ENCODE measurements at places on chromosomes 7 and 10.

- DNase-seq: no peak
These were observed 113.8 kb upstream of the KLF6 start for GRCh38 chr10:3898821-3899220.

DNA sequence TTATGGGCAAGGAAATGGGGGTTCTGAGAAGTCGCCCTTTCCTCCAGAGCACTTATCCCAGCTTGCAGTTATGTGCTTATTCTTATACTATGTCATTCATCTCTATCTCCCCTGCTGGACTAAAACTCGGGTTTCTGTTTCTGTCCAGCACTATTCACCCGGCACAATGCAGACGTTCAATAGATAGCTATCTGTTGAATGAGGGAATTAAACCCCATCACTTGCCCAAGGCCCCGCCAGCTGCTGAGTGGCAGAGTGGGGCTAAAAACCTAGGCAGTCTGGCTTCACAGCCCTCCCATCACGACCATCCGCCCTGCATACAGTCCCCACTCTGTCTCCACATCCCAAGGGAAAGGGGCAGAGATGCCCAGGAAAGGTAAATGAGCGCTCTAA is 5.4 kb downstream of the SLIT1 start:
- DNase-seq: no peak

- DNase-seq: no peak
These were observed 61.2 kb downstream of the KLF6 start for GRCh38 chr10:3723766-3724165.

- DNase-seq: peak; percentile 22
These were observed 132.3 kb upstream of the POT1 start for GRCh38 chr7:125061776-125062397.

DNA sequence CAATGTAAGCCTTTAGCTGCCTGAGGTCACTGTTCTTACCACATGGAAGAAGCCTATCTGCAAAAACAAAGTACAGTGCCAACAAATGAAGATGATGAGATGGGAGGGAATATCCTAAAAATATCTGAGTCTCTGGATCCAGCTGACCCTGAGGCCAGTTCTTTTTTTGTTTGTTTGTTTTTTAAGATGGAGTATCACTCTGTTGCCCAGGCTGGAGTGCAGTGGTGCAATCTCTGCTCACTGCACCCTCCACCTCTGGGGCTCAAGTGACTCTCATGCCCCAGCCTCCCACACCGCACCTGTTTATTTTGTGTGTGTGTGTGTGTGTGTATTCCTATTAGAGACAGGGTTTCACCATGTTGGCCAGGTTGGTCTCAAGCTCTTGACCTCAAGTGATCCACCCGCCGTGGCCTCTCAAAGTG is 44.9 kb downstream of the HYCC1 start:
- no peak for DNase-seq

- DNase-seq: peak; percentile 91
These were observed 90.4 kb downstream of the KIAA1549 start for GRCh38 chr7:138890499-138891445.

DNA sequence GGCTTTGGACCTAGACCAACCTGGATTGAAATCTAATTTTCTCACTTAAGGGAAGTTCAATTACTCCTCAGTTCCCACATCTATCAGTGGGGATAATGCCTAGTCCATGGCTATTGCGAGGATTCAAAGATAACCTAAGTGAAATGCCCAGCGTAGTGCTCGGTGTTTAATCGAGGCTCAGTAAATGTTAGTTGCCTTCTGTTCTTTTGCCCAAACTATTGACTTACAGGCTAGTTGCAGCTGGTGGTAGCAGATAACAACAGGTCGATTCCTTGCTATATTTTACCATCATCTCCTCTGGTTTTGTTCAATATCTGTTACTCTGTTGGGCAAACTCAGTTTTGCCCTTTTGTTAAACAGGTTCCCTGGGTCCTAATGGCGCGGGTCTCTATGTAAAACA is 22.8 kb downstream of the DNAH11 start:
- DNase-seq: no peak

- DNase-seq: no peak
These were observed 182.9 kb downstream of the PTPN20 start for GRCh38 chr10:47094126-47094525.

DNA sequence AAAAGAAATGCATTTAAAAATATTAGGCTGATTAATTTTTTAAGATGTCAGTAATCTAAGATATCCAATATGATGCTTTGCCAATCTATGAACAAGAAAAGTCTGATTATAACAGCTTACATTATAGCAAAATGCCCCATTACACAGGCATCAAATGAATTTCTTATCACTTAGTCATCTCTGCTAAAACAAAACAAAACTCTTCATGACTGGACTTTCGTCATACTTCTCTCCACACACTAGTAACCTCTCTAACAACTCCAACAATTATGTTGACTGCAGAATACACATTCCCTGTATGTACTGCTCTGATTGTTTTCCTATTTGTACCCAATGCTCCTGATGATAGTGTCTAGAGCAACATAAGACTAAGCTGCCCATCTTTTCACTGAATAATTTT is 3.8 kb upstream of the MKI67 start:
- no peak for DNase-seq

GRCh38 chr10:76209135-76209534 is 777.7 kb downstream of the LRMDA start:
- DNase-seq: peak; percentile 44

GRCh38 chr10:113476673-113477072 is 76.2 kb upstream of the HABP2 start:
- no peak for DNase-seq

- no peak for DNase-seq
These were observed 751.1 kb downstream of the GRM8 start for GRCh38 chr7:126501617-126502016.

DNA sequence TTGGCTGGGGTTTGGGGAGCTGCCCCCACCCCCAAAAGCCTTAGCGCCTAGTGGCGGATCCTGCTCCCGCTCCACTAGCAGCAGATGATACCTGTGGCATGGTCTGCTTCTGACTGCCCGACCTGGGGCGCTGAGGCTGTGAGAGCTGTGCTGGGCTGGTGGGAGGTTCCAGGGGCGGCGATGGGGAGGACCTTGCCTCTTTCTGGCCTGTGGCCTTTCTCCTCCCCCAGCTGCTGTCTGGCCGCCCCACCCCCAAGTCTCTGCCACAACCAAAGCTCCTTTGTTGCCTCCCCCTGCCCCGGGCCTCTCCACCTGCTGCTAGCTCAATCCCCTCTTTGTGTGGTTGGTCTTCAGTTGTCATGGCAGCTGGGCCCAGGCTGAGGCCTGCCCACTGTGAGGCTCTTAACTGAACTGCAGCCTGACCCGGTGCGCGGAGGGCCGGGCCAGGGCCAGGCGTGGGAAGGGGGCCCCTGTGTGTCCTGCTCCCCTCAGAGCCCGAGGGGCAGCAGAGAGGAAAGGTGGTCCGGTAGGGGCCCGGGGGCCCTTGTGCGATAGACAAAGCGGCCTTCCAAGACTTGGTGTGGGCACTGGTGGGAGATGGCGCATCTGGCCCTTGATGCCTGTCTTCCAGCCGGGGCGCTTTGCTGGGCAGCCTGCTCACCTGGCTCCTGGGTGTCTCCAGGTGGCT is 4.7 kb downstream of the ZNF775 start:
- no peak for DNase-seq

GRCh38 chr7:43625453-43625852 is 42.5 kb downstream of the STK17A start:
- DNase-seq: no peak

DNA sequence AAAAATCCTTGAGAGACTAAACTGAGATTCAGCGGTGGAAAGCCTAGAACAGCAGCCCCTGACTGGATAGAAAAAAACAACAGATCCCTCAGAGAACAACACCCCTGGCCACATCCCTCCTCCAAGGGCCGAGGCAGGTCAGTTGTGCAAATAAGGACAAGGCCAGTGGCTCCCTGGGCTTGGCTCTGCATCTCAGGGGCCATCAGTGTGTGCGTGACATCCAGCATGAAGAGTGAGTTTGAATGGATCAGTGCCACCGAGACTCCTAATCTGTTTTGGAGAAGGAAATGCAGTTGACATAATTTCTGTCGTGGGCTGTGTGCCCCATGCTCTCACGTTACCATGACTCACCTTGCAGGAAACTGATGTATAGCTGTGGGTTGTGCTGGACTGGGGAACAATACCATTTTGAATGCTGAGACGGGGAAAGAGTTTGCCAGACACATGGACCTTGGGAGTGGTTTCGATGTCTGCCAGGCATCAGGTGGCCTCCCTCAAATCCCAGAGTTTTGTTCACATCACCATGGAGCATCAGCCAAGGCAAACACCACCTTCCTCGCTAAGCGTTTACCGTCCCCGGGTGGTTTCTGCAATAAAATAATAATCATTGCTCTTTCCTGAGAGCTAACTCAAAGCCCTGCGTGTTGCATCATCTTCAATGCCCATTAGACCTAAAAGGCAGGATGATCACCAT is 153.2 kb upstream of the FZD8 start:
- DNase-seq: no peak

DNA sequence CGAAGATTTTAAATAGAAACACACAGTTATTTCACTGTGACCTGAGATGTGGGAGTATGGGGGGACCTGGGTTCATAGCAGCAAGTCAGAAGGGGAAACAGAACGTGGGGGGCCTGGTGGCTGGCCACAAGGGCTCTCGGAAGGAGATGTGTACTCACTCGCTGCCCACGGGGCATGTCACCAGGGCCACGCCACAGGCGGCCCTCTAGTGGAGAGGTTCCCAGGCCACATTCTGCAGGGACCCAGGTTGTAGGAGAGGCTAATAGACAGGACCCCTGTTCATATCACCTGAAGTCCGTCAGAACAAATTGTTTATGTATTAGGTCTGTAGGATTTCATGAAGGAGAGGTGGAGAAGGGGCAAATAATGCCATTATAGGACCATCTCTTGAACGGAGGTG is 25.1 kb upstream of the SVOPL start:
- DNase-seq: no peak

DNA sequence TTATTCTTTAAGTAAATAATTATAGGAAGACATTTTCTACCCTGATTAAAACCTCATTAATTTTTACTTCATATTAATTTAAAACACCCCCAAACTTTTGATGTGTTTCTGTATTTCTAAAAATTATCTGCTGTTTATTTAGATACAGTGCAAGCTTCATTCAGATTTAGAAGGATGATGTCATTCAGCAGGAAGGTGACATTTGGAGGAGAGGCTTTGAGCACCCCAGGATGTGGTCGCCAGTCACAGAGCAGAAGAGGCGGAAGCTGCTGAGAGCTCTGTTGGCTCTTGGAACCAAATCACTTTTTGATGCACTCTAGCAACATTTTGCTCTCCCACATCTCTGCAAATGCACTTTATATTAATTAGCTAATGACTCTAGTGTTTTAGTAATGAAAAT is 233.9 kb upstream of the CACNA2D1 start:
- DNase-seq: peak; percentile 27

- DNase-seq: peak; percentile 5
These were observed 512.5 kb downstream of the ETV1 start for GRCh38 chr7:13476881-13477444.

DNA sequence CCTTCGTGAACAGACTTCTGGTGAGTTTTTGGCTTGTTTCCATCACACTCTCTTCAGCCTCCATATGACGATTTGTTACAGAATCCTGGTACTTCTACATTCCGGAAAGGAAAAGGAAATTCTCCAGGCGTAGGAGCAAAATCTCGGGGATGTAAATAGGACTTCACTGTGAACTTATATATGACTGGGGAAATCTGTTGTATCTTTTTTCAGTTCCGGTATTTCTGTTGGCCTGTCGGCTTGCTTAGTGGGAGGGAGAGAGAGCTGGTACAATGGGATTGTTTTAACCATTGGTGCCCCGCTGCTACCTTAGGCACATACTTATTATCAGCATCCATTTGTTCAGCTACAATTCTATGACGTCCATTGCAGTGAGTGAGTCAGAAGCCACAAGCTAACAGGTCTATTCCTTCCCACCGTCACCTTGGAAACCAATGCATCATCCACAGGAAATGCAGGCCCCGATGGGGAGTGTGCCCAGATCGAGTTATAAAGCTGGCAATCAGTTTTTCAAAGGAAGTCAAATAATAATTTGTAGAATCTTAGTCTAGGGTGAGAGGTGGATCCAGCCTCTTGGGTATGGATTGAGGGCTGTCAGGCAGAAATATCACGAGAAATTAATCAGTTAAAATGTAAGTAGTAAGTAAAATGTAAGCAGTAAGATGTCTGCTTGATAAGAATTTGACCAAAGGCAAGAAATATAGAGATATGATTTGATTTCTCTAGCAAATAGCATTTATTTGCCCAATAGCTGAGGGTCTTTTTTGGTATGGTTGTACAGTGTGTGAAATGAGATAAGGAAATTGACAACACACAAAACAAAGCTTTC is 92.0 kb upstream of the MKLN1 start:
- peak; percentile 97 for DNase-seq

DNA sequence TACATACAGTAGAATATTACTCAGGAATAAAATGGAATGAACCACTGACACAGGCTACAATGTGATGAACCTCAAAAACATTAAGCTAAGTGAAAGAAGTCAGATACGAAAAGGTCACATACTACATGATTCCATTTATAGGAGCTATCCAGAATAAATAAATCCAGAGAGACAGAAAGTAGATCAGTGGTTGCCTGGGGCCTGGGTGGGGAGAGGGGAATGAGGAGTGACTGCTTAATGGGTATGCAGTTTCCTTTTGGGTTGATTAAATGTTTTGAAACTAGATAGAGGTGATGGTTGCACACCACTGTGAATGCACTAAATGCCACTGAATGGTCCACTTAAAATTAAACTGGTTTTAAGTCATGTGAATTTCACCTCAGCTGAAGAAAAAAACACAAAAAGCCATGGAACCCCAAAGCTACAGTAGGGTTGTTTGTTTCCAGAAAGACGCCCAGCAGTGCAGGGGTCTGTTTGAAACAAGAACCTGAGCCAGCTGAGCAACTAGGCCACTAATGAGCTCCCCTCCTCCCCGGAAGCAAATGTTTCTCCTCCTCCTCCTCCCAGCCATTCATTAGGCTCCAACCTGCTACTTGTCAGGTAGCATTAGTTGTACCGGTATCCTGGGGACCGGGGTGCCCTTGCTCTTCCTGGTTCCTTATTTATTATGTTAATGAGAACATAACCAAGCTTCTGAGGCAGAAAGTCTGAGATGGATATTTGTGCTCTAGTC is 168.4 kb downstream of the EVX1 start:
- no peak for DNase-seq

GRCh38 chr7:26490640-26491624 is 199.3 kb downstream of the SNX10 start:
- no peak for DNase-seq

- no peak for DNase-seq
These were observed 169.4 kb downstream of the FGFR2 start for GRCh38 chr10:121428867-121429266.

DNA sequence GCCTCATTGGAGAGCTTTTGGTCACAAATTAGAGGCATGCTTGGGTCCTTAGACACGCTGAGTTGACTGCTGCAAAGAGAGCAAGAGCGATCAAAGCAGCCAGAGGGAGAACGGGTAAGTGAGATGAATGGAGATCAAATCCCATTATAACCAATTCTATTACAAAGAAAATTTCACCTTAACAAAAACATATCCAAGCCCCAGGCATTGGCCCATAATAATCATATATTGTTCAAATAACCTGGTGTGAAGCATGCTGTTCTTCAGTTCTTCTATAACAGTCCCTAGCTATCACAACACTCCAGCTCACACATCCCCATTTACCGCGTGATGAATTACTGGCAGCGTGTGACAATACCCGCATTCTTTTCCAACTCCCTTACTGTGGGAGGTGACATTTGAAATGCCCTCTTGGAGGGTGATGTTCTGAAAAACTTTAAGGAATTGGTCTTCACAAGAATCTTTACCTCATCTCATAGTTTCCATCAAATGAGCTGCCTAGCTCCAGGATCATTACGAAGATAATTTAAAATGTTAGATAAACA is 156.1 kb upstream of the PLXNA4 start:
- no peak for DNase-seq

GRCh38 chr10:71229726-71230655 is 17.6 kb downstream of the UNC5B start:
- DNase-seq: no peak

GRCh38 chr7:1458683-1459511 is at the start of gene MICALL2:
Gene MICALL2, minus strand, starts transcription at chr7:1459470. Its CDS starts 144 bp downstream, at chr7:1459326.
- peak; percentile 97 for DNase-seq
